Epithelial cell of proximal tubule (primary cell): ENCODE measurements at places on chromosomes 5 and 9. TPM values are rescaled to one million over a fixed set of nuclear protein-coding genes. Genes with fewer than 3 reads are reported as not detected.
A peak's percentile ranks its signal among the peaks of the same experiment; 100 is the strongest.

DMRT2 gene
- total RNA-seq = 0.35 TPM in 1 of 2 replicates, not detected in the other

PRRC1 gene
- total RNA-seq = 33.3 and 44.0 TPM in 2 replicates

CDKN2A gene
- total RNA-seq = 22.4 and 47.7 TPM in 2 replicates

DNA sequence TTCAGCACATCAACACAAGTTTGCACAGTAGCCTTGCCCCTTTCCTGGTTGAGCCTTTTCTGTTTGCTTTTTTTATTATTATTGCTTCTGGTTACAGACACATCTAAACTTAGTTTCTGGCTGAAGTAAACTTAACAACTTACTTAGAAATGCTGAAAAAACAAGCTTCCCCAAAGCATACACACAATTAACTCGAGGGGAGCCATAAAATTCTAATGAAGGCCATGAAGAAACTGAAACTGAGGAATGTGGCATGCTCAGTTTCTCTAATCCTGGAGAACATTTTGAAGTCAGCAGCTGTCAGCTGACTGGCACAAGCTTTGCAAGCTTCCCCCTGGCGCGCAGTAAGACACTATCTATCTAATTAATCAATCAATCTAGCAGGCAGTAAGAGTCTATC, 3.7 kb downstream of the MYO10 start:
- no peak for DNase-seq

GRCh38 chr9:12708562-12709298, 15.5 kb downstream of the TYRP1 start:
- peak; percentile 79 for DNase-seq

DNA sequence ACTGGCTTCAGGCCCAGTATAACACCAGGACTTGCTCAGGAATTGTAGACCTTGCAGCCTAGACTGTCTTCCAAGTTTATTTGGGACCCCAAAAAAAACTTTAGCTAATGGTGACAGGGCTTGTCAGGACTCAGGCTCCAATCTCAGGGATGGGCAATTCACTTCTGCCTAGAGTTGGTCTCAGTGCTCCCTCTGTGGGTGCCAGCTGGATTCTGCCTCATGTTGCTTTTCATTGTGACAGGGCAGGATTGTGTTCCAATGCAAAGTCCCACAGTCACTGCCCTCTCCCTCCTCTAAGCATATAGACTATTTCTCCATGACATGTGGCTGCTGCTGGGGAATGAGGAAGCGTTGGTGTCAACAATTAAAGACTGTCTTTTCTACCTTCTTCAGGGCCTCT, 174.7 kb downstream of the CYLC2 start:
- DNase-seq = no peak
